ENCODE measurements at places on chromosomes 5 and 9. TPM values are rescaled to one million over a fixed set of nuclear protein-coding genes. Genes with fewer than 3 reads are reported as not detected.

DNA sequence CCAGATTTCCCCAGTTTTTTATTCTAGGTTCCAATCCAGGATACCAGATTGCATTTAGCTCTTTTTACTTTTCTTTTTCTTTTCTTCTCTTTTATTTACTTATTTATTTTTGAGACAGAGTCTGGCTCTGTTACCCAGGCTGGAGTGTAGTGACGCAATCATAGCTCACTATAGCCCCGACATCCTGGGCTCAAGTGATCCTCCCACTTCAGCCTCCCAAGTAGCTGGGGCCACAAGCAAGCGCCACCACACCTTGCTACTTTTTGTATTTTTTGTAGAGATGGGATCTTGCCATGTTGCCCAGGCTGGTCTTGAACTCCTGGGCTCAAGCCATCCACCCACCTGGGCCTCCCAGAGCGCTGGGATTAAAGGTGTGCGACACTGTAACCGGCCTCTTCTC is 48.4 kb downstream of the GSN start:
- no peaks in the 10 kb centered on the region for H3K27me3 ChIP-seq
- H3K4me1 ChIP-seq: peaks cover 10% of the 10 kb centered on the region
- H3K36me3 ChIP-seq: peaks cover 49% of the 10 kb centered on the region

Gene FRMPD1
- total RNA-seq: 0.05 TPM

GRCh38 chr9:127568618-127568970 is 43.5 kb upstream of the STXBP1 start:
- H3K27ac ChIP-seq: peak overlapping the region; percentile 35
- DNase-seq: no peak
- H3K4me3 ChIP-seq: peak overlapping the region; percentile 92
- H3K36me3 ChIP-seq: peaks cover 14% of the 10 kb centered on the region
- H3K27me3 ChIP-seq: no peaks in the 10 kb centered on the region

DNA sequence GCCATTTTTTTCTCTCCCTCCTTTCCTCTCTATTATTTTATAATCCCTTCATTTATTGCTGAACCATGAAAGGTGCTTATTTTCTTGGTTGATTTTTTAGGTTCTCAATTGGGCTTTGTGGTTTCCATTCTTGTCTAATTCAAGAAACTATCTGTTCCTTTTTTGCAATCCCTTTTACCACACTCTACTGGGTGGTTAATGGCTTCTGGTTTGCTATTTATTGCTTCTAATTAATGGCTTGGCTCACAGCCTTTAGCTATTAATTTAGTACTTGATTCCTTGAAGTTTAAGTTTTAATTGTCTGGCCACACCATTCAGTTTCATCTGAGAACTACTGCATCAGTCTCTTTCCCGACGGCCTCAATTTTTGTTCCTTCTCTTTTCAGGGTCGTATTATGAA is 5.6 kb downstream of the FRRS1L start:
- DNase-seq: no peak
- H3K27me3 ChIP-seq: peaks cover 25% of the 10 kb centered on the region
- no peaks in the 10 kb centered on the region for H3K36me3 ChIP-seq
- no peak overlapping the region for H3K4me3 ChIP-seq

- no peak overlapping the region for H3K27ac ChIP-seq
- no peaks in the 10 kb centered on the region for H3K27me3 ChIP-seq
- H3K36me3 ChIP-seq: no peaks in the 10 kb centered on the region
- no peak overlapping the region for H3K4me3 ChIP-seq
These were observed 10.6 kb upstream of the PPP1R26 start for GRCh38 chr9:135468854-135469521.

DNA sequence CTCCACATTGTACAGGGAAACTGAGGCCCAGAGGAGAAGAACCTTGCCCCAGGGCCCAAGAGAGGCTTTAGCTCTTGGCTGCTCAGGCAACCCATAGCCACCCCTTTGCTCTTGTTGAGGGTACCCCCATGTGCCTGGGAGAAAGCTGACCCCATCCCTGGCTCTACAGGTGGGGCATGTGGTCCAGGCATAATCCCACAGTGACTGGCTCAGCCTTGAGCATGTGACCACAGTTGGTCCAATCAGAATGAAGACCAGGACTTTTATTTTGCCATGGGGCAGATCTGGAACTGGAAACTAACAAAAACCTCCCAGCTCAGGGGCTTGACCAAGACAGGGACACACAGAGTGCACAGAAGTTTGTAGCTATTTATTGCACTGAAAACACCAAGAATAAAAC is 29.3 kb downstream of the SLC6A7 start:
- no peak for DNase-seq
- no peaks in the 10 kb centered on the region for H3K27me3 ChIP-seq
- H3K27ac ChIP-seq: no peak overlapping the region
- H3K36me3 ChIP-seq: no peaks in the 10 kb centered on the region
- peaks cover 5% of the 10 kb centered on the region for H3K4me1 ChIP-seq

Gene ARSI
- 23.0 TPM for total RNA-seq

Gene GRIA1
- 4.2 TPM for total RNA-seq

DNA sequence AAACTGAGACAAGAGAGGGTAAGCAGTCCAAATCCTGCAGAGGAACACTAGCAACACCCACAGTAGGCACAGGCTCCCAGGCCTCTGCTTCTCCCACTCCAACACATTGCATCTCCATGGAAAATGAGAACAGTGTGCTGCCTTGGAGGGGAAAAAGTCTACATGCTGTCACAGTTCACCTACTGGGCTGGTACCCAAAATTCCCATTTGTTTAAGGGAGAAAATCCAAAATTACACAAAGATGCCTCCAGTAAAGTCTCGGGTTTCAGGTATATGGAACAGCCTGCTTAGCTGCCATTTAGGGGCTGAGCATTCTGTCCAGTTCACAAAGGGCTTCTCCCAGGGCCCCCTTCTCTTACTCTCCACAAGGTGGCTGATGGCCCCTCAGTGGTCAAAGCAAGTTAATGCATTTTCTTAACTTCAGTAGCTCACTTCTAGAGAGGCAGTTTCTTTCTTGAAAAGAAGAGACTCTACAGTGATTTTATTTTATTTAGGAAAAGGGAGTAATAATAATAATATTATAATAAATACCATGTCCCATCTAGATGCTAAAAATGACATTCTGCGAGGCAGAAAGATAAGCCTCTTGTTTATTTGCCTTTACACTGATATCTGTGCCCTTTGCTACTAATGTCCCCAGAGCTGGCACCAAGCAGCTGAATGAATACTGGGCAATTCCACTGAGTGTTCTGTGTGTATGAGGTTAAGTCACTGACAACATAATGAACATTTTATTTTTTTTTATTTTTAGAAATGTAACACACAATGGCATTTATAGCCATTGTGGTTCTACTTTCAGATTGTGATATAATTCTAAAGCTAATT is 89.4 kb downstream of the RGS7BP start:
- DNase-seq: no peak
- H3K4me3 ChIP-seq: no peak overlapping the region
- H3K27me3 ChIP-seq: peaks cover 4% of the 10 kb centered on the region
- no peaks in the 10 kb centered on the region for H3K36me3 ChIP-seq
- no peak overlapping the region for H3K27ac ChIP-seq

GRCh38 chr5:112270299-112271293 is 148.5 kb downstream of the EPB41L4A start:
- no peaks in the 10 kb centered on the region for H3K4me1 ChIP-seq
- no peak overlapping the region for H3K27ac ChIP-seq
- no peak overlapping the region for H3K4me3 ChIP-seq
- no peaks in the 10 kb centered on the region for H3K27me3 ChIP-seq
- DNase-seq: no peak

- no peak overlapping the region for H3K4me3 ChIP-seq
- no peak for DNase-seq
- H3K27me3 ChIP-seq: no peaks in the 10 kb centered on the region
- H3K36me3 ChIP-seq: no peaks in the 10 kb centered on the region
- no peak overlapping the region for H3K27ac ChIP-seq
- H3K4me1 ChIP-seq: peaks cover 23% of the 10 kb centered on the region
These were observed 97.8 kb downstream of the C9orf152 start for GRCh38 chr9:110110154-110110553.

Gene HTR1A
- total RNA-seq: not detected

Gene FCHO2
- 20.7 TPM for total RNA-seq

- H3K4me1 ChIP-seq: peaks cover 6% of the 10 kb centered on the region
- H3K27ac ChIP-seq: no peak overlapping the region
- H3K4me3 ChIP-seq: no peak overlapping the region
- no peaks in the 10 kb centered on the region for H3K36me3 ChIP-seq
- no peak for DNase-seq
These were observed 396.9 kb downstream of the ENC1 start for GRCh38 chr5:74243634-74244033.

DNA sequence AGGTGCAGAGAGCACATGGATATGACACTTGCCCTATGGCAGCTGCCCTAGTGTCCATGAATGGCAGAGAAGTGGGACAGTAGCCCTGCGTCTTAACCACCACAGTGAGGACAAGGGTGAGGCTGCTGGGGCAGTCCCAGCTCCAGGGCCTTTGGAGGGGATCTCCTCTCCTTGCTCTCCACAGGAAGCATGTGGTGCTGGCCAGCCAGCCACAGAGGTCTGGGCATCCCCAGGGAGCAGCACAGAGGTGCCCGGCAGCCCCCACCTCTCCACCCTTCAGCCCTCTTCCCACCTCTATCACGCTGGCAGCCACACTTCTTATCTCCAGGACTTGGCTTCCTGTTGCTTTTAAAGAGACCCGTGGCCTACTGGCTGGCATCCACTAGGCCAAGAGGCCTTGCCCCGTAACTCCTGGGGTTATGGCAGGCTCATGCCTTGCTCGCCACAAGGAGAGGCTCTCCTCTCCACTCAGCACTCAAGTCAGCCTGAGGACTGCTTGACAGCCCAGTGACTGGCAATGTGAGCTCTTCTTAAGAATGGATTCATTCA is 21.9 kb downstream of the CSF2 start:
- H3K27me3 ChIP-seq: no peaks in the 10 kb centered on the region
- no peak for DNase-seq
- peaks cover 34% of the 10 kb centered on the region for H3K4me1 ChIP-seq
- H3K27ac ChIP-seq: peak overlapping the region; percentile 83

Gene PURA
- 9.2 TPM for total RNA-seq

DNA sequence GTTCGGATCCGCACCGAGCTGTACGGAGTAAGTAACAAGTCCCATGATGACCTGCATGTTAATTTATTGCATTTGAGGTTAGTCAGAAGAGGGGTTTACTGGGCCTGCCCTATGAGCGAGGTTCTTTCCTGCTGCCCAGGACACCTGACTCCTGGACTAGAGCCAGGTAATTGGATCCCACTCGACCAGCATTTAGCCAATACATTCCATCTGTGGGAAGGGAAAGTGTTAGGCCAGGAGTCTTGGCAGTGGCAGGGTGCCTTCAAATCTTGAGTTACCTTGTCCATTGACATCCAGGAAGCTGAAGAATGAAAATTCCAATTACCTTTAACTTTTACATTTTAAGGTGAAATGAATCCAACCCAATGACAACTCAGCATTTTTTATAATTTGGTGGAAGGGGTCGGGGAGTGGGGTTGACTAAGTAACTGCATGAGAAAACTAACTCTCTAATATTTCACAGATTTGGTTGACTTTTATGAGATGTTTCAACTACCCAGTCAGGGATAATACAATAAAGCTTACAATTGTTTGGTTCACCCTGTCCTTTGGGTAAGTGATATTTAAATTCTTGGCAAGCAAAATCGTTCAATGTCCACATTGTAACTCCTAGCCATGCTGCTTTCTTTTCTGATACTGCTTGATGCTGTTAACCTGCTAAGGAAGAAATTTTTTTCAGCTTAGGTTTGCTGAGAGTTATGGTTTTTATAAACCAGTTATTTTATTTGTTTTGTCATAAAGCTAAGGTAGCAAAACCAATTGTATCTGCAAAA is 111.6 kb upstream of the IQGAP2 start:
- H3K27me3 ChIP-seq: no peaks in the 10 kb centered on the region
- no peak for DNase-seq
- H3K27ac ChIP-seq: no peak overlapping the region
- H3K36me3 ChIP-seq: no peaks in the 10 kb centered on the region
- H3K4me3 ChIP-seq: no peak overlapping the region

DNA sequence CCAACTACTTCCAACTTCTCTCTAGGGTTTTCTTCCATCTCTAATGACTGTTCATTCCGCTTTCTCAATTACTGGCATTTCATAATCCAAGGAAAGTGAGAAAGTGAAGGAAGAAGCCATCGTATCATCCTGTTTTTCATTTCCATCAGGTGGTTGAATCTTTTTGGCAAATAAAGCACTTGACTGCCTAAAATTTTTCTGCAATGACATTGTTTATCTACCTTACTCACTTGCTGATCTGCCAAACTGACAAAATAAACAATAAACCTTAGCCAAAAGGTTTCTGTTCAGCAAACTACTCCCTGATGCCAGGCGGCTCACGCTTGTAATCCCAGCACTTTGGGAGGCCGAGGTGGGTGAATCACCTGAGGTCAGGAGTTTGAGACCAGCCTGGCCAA is 18.4 kb downstream of the FNBP1 start:
- peak; percentile 60 for DNase-seq
- no peak overlapping the region for H3K27ac ChIP-seq
- no peaks in the 10 kb centered on the region for H3K27me3 ChIP-seq
- peaks cover 4% of the 10 kb centered on the region for H3K4me1 ChIP-seq

DNA sequence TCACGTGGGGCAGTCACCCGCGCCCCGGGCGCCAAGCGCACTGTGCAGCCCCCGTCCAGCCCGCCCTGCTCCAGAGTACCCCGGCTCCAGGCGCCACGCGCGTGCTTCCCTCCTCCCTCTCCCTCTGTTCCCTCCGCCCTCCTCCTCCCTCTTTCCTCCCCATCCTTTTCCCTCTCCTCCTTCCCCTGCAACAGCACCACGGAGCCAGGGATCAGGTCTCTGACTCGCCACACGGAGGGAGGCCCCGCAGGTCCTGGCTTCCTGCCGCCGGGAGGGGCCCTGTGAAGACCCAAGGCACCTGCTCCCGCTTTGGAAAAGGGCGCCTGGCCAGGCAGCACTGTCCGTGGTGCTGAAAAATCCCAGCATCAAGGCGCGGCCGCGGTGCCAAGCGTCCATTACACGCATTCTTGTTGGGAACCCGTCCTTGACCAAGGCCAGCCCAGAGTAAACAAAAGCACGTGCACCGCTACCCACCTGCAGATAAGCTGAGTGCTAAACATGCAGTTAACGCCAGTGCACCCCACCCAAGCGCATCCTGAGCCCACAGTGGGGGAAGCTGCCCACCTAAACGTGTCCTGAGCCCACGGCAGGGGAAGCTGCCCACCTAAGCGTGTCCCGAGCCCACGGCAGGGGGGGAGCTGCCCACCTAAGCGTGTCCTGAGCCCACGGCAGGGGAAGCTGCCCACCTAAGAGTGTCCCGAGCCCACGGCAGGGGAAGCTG is 21.7 kb downstream of the SLC6A18 start:
- H3K27me3 ChIP-seq: no peaks in the 10 kb centered on the region
- H3K36me3 ChIP-seq: no peaks in the 10 kb centered on the region
- H3K27ac ChIP-seq: no peak overlapping the region
- no peak overlapping the region for H3K4me3 ChIP-seq

GRCh38 chr5:5078009-5078897 is 61.9 kb upstream of the ADAMTS16 start:
- peaks cover 2% of the 10 kb centered on the region for H3K27me3 ChIP-seq
- no peak overlapping the region for H3K27ac ChIP-seq
- no peak overlapping the region for H3K4me3 ChIP-seq
- DNase-seq: no peak
- H3K36me3 ChIP-seq: no peaks in the 10 kb centered on the region

All from astrocyte (in vitro differentiated cells and primary cell).